ENCODE measurements at places on chromosomes 2 and 18.

DNA sequence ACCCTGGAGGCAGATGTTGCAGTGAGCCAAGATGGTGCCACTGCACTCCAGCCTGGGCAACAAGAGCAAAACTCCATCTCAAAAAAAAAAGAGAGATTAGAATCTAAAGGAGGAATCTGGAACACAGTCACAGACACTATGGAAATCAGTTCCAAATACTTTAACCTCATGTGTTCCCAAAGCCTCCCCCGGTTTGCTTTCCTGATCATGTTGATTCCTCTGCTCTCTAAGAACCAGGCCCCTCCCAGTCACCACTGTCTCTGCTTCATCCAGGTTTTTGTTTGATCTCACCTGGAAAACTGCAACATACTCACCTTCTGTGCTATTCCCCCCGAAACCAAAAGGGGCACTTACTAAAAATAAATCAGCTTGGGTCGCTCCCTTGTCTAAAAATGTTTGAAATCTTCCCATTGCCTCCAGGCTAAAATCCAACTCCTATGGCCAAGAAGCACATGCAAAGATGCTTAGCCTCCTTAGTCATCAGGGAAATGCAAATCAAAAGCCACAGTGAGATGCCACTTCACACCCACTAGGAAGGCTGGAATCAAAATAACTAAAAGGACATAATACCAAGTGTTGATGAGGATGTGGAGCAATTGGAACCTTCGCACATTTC lies 6.2 kb upstream of the NEU2 start:
- DNase-seq: no peak

- no peak for DNase-seq
Observed at GRCh38 chr2:229445501-229446211, 174.6 kb upstream of the PID1 start.

GRCh38 chr2:143128681-143129580 lies at the start of gene ARHGAP15:
ARHGAP15 (plus strand) TSS chr2:143129419.
- peak; percentile 32 for DNase-seq

- no peak for DNase-seq
Observed at GRCh38 chr2:60707750-60708371, 48.2 kb upstream of the PAPOLG start.

DNA sequence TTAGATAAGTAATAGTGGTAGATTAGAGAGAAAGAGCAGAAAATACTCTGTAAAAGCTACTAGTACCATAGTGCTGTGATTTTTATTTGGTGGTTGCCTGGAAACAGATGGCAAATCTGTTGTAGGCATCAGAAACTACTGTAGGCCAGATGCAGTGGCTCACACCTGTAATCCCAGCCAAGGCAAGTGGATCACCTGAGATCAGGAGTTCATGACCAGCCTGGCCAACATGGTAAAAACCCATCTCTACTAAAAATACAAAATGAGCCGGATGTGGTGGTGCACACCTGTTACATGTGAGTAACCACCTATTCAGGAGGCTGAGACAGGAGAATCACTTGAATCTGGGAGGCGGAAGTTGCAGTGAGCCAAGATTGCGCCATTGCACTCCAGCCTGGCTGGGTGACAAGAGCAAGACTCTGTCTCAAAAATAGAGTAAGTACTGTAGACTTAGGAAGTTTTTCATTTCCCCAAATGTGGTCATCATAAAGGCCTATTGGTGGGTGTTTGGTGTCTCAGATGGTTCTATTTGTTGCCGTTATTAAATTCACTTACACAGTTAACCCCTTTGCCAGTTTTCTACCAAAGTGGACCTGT lies 79.6 kb downstream of the SPTBN1 start:
- no peak for DNase-seq

DNA sequence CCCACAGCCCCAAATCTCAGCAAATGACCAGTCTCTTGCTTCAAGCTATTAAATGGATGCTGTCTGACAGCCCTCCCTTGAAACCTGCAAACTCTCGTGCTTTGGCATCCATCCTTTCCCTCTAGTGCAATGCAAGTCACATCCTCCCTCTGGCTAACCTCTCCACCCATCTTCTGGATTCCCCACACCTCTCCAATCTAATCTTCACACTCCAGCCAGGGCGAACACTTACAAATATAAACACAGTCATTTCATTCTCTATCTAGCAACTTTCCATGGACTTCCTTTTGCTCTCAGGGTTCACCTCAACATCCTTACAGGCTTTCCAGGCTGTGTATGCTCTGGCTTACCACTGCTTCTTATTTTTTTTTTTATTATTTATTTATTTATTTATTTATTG lies 10.1 kb upstream of the NARS1 start:
- DNase-seq: no peak

DNA sequence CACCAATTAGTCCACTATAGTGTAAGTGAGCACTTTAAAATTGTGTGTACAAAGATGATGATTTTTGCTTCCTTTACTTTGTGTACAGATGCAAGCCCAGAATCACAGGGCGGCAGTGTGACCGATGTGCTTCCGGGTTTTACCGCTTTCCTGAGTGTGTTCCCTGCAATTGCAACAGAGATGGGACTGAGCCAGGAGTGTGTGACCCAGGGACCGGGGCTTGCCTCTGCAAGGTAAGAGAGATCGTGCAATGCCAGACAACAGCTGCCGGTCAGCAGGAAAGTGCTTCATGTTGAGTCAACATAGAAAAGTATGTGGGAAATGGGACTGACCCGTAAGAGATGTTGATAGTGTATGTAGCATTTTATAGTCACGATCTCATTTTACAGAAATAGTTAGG lies 156.8 kb upstream of the TTC39C start:
- no peak for DNase-seq

DNA sequence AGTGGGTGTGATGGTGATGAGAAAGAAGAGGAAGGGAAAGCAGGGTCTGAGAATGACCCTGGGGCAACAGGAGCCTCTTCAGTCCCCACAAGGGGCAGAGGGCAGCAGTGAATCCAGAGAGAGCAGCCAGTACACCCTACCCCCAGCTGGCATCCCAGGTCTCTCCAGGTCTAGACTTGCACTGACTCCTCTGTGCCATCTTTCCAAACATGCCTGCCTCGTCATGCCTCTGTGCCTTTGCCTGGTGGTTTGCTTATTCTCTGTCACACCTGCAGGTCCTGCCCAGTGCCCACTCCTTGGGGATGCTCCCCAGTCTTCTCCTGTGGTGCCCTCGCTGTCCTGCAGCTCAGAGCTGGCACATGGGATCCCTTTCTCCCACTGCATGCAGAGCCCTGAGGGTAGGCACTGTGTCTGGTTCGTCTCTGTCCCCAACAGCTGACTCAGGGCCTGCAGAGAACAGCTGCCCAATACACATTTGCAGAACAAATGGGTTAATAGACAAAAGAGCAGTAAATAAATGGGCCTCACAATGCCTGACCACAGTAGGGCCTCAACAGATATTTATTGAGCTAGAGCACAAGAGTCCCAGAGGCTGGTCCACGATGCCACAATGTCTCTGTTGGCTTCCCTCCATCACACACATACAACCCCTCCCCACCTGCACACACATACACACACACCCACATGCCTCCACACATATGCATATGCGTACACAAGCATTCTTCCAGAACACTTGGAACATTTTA lies 89.8 kb downstream of the HS1BP3 start:
- DNase-seq: no peak

DNA sequence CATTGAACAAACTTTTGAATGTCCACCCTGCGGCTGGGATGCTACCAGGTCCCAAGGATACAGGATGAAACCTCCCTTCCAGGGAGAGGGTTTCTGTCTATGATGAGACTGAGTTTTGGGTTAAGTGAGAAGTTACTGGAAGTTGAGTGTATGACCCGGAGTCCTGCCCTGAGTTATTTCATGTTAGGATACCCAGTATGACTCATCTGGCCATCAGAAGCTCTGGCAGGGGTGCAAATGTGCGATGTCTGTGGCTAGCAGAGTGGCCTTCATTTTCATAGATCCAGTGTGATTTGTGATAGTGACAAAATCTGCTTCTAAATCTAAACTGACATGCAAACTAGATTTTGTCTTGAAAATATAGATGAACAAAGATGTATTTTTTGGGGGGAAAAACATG lies 55.3 kb downstream of the KCTD1 start:
- no peak for DNase-seq

All from colonic mucosa (tissue), 4 donors.